ENCODE measurements at places on chromosomes 12 and 14. TPM values are rescaled to one million over a fixed set of nuclear protein-coding genes. Genes with fewer than 3 reads are reported as not detected.
A peak's percentile ranks its signal among the peaks of the same experiment; 100 is the strongest.

DNA sequence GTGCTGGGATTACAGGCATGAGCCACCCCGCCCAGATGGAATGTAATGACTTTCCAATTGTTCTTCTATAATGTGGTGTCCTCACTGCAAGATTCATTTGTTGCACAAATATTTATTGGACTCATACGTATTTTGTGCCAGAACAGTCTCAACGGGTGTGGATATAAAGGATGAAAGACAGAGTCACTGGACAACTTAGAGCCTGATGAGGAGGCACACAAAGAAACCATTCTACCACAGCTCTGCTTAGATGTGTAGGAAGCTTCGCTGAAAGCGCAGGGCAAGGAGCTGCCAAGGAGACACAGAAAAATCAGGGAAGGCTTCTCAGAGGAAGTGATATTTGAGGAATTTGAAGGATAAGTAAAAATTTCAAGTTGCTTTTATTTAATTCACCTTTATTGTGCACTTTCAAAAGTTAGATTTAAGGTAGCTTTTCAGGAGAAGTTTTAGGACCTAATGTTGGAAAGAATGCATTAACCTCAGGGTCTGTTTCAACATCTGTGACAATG lies 41.6 kb upstream of the STON2 start:
- no peak overlapping the region for H3K27ac ChIP-seq
- H3K4me3 ChIP-seq: no peak overlapping the region
- H3K36me3 ChIP-seq: no peaks in the 10 kb centered on the region
- no peaks in the 10 kb centered on the region for H3K4me1 ChIP-seq
- DNase-seq: no peak

DNA sequence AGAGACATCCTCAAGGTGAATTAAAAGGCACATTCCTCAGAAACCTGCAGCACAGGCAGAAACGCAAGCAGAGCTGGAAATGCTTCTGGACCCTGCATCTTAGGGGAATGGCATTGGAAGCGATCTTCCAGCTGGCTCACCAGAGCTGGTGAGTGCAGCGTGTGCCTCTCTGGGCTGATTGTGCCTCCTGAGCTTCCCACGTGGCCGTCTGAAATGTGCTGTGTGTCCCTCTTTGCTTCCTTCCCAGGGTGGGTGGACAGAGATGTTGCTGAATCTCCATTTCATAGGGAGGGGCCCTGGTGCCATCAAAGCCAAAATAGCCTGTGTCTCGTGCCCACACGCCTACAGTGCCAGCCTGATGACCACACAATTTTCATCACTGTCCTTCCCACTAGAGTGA lies 34.3 kb upstream of the TMEM132D start:
- H3K4me3 ChIP-seq: no peak overlapping the region
- no peaks in the 10 kb centered on the region for H3K4me1 ChIP-seq
- DNase-seq: no peak
- no peaks in the 10 kb centered on the region for H3K36me3 ChIP-seq
- no peak overlapping the region for H3K27ac ChIP-seq
- no peaks in the 10 kb centered on the region for H3K27me3 ChIP-seq

- no peaks in the 10 kb centered on the region for H3K36me3 ChIP-seq
- H3K4me1 ChIP-seq: peaks cover 9% of the 10 kb centered on the region
Observed at GRCh38 chr12:114659084-114659483, 24.9 kb downstream of the TBX3 start.

The PCNX4 gene
- 104 TPM for total RNA-seq

- no peaks in the 10 kb centered on the region for H3K4me1 ChIP-seq
- no peak for DNase-seq
- H3K27me3 ChIP-seq: no peaks in the 10 kb centered on the region
- H3K36me3 ChIP-seq: no peaks in the 10 kb centered on the region
- H3K4me3 ChIP-seq: no peak overlapping the region
Observed at GRCh38 chr12:127024791-127025190, 1242.2 kb upstream of the TMEM132C start.

- DNase-seq: no peak
- no peaks in the 10 kb centered on the region for H3K27me3 ChIP-seq
- H3K36me3 ChIP-seq: no peaks in the 10 kb centered on the region
- no peaks in the 10 kb centered on the region for H3K4me1 ChIP-seq
- H3K4me3 ChIP-seq: no peak overlapping the region
Observed at GRCh38 chr12:3994500-3994899, 121.3 kb upstream of the PARP11 start.

- peak; percentile 17 for DNase-seq
- H3K27me3 ChIP-seq: no peaks in the 10 kb centered on the region
- no peak overlapping the region for H3K27ac ChIP-seq
- H3K36me3 ChIP-seq: peaks cover 4% of the 10 kb centered on the region
- no peak overlapping the region for H3K4me3 ChIP-seq
- no peaks in the 10 kb centered on the region for H3K4me1 ChIP-seq
Observed at GRCh38 chr12:31274520-31275300, 51.2 kb downstream of the SINHCAF start.

DNA sequence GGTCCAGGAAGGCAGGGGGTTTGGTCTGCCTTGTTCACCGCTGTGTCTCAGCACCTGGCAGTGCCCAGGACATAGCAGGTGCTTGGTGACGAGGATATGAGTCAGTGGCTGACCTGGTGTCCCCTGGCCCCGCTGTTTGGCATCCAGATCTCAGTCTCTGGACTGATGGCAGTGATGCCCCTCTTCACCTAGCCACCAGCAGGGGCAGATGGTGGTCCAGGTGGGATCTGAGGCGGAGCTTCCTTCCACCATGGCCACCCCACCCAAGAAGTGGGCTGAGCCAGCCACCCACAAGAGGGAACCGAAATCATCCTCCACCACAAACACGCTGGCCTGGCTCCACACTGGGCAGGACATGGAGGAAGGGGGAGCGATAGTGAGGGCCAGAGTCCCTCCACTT lies 16.1 kb upstream of the SH2B3 start:
- H3K4me3 ChIP-seq: no peak overlapping the region
- no peaks in the 10 kb centered on the region for H3K36me3 ChIP-seq
- H3K4me1 ChIP-seq: no peaks in the 10 kb centered on the region
- no peak overlapping the region for H3K27ac ChIP-seq

DNA sequence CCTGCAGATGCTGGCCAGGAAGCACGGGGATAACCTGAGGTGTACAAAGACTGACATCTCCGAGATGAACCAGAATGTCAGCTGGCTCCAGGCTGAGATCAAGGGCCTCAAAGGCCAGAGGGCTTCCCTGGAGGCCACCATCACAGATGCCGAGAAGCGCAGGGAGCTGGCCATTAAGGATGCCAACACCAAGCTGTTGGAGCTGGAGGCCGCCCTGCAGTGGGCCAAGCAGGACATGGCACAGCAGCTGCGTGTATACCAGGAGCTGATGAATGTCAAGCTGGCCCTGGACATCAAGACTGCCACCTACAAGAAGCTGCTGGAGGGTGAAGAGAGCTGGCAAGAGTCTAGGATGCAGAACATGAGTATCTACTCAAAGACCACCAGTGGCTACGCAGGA lies 380.0 kb upstream of the USP15 start:
- H3K4me1 ChIP-seq: no peaks in the 10 kb centered on the region
- H3K27me3 ChIP-seq: no peaks in the 10 kb centered on the region
- H3K36me3 ChIP-seq: no peaks in the 10 kb centered on the region

The RD3L gene
- total RNA-seq: not detected

- no peak for DNase-seq
- H3K4me1 ChIP-seq: no peaks in the 10 kb centered on the region
- no peaks in the 10 kb centered on the region for H3K36me3 ChIP-seq
- H3K4me3 ChIP-seq: no peak overlapping the region
Observed at GRCh38 chr12:112900298-112901145, 6.2 kb upstream of the OAS1 start.

GRCh38 chr12:109770861-109771670 lies 57.4 kb downstream of the FAM222A start:
- no peaks in the 10 kb centered on the region for H3K36me3 ChIP-seq
- H3K27me3 ChIP-seq: no peaks in the 10 kb centered on the region
- H3K4me3 ChIP-seq: no peak overlapping the region
- peak; percentile 60 for DNase-seq

GRCh38 chr12:20368114-20368650 lies at the start of gene PDE3A:
TSS of gene PDE3A (plus strand) at chr12:20368537. CDS start at chr12:20369285, 748 bp downstream.
- DNase-seq: peak; percentile 91
- peak within 1 kb of the TSS; percentile 72 for H3K4me3 ChIP-seq
- no peaks in the 10 kb centered on the region for H3K4me1 ChIP-seq
- H3K36me3 ChIP-seq: no peaks in the 10 kb centered on the region

The ADAMTS20 gene
- total RNA-seq: not detected

The CTSG gene
- total RNA-seq: 0.55 TPM

- no peak overlapping the region for H3K4me3 ChIP-seq
- no peak for DNase-seq
- H3K36me3 ChIP-seq: no peaks in the 10 kb centered on the region
- no peak overlapping the region for H3K27ac ChIP-seq
- H3K27me3 ChIP-seq: no peaks in the 10 kb centered on the region
Observed at GRCh38 chr14:65422088-65422834, 9.7 kb downstream of the FUT8 start.

The AMN gene
- total RNA-seq: 0.94 TPM

All from lung (tissue), 17 donors.